ENCODE measurements at places on chromosomes 7 and 10.

- DNase-seq: no peak
These were observed 109.3 kb downstream of the GRK5 start for GRCh38 chr10:119316729-119317097.

- no peak for DNase-seq
These were observed 354.8 kb downstream of the CXCL12 start for GRCh38 chr10:44030132-44030531.

- no peak for DNase-seq
These were observed 504.6 kb upstream of the MKI67 start for GRCh38 chr10:128630787-128631252.

DNA sequence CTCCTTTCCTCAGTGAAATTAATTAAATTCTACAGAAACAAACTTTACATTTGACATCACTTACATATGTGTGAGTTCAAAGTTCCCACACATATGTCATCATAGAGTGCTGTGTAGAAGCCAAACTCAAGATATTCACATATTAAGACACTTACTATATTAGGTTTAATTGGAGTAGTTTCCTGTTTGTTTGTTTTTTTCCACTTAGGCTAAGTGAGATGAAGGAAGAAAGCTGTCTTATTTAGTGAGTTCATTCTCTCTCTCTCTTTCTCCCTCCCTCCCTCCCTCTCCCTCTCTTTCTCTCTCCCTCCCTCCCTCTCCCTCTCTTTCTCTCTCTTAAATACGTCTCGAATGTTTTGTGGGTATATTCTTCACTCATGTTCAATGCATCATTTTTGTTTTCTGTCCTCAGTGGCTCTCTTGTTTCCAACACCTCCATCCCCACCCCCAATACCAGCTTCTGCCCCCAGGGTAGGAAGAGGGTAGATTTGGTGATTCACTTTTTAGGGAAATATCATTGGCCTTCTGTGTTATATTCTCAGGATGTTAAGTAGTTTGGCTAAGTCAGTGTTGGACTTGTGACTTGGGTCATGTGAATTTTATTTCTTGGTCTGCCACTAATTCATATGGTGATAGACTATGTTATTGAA lies 262.0 kb downstream of the FRMD4A start:
- DNase-seq: no peak

DNA sequence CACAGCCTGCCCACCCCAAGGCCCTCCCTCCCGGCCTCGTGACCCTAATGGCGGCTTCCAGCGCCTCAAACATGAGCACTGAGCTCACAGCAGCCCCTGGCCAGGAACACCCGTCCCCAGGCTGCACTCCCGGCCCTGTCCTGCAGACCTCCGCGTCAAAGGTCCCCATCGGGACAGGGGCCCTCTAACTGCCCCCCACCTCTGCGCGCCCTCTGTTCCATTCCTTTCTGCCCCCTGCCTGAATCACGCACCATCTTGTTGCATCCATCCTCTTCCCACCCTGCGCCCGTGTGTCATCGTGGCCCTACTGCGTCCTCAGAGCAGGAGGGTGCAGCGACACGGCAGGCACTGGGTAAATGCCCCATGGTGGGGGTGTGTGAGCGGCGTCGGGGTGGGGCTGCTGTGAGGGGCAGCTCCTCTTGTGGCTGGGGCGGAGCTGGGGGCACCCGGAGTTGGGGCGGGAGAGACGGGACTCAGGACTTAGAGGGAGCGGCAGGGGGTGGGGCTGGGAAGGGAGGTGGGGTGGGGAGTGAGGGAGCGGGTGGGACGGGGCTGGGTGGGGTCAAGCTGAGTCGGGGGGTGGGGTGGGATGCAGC lies 13.4 kb downstream of the SLC29A4 start:
- DNase-seq: no peak

GRCh38 chr10:63627881-63628296 lies 106.7 kb downstream of the REEP3 start:
- DNase-seq: no peak

- DNase-seq: peak; percentile 80
These were observed 18.9 kb upstream of the NRBF2 start for GRCh38 chr10:63114031-63114814.

Data from thyroid gland (tissue), 4 donors.